ENCODE measurements at places on chromosomes 6 and 20.

GRCh38 chr6:47733879-47734558 is 35.6 kb downstream of the ADGRF4 start:
- DNase-seq, result no peak

GRCh38 chr6:116884530-116884929 is 7.5 kb downstream of the RFX6 start:
- no peak for DNase-seq

GRCh38 chr6:167714152-167714551 is 112.6 kb upstream of the AFDN start:
- no peak for DNase-seq

DNA sequence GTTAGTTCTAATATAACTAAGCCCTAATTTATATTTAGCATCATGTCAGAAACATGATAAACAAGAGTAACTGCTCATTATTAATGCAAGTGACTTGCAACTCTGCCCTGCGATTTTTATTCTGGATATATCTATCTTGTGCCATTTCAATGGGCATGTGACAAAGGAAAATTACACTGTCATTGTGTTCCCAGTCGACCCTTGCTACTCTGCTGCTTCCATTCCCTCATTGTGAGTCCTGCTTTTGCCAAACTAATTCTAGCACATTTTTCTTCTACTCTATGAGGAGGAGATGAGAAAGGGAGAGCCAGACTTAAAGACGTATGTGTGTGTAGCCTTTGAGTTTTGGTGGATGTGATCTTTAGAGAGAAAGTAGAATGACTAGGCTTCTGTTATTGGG is 275.9 kb downstream of the ARHGAP18 start:
- DNase-seq, result no peak

DNA sequence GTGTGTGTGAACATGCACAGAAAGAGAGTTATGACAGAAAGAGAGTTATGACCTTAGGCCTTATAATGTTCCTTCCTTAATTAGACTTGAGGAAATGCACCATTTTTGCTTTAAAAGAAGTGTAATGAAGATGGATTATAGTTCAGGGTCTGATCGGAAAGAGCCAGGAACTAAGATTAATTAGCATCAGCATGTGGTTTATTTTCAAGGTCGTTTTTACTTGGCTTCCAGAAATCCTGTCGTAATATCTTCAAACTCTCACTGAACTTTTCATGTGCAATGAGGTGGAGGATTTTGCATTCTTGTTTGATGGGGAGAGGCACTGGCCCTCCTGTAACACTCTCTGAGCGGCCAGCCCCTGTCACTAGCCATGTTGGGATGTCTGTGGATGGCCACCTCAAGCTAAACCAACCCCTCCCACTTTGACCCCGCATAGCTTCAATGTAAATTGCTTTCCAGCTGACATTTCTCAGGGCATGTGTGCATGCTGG is 116.8 kb downstream of the CDC5L start:
- no peak for DNase-seq

GRCh38 chr6:53598265-53598907 is 53.5 kb upstream of the GCLC start:
- DNase-seq, result no peak

GRCh38 chr6:61867635-61868034 is 418.4 kb downstream of the KHDRBS2 start:
- no peak for DNase-seq

- no peak for DNase-seq
These were observed 448.3 kb upstream of the HSF2 start for GRCh38 chr6:121951123-121951522.

GRCh38 chr20:48002517-48002970 is 217.3 kb upstream of the SULF2 start:
- DNase-seq, result no peak

- no peak for DNase-seq
These were observed 984 bp downstream of the ADAM33 start for GRCh38 chr20:3680701-3681351.

GRCh38 chr6:10552270-10552810 is 31.2 kb downstream of the GCNT2 start:
- no peak for DNase-seq

- no peak for DNase-seq
These were observed 4.9 kb downstream of the CLIC5 start for GRCh38 chr6:46010771-46011170.

- no peak for DNase-seq
These were observed 193.7 kb downstream of the GPX5 start for GRCh38 chr6:28719275-28719940.

- no peak for DNase-seq
These were observed 36.7 kb upstream of the CHD6 start for GRCh38 chr20:41654884-41655283.

DNA sequence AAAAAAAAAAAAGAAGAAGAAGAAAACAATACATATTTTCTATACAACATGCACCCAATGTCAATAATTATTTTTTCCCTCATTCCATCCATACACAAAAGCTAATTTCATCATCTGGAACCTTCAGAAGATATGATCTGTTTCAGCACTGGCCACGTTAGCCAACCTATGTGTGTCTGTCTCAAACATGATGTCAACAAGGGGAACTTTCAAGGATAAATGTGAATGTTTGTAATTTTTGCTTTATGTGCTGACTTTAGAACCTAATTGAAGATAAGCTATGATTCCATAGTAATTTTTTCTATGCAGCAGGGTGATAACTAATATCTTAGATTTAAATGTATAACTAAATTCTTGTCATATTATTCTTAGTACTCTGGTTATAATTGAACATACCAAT is 37.9 kb downstream of the IPCEF1 start:
- DNase-seq, result no peak

DNA sequence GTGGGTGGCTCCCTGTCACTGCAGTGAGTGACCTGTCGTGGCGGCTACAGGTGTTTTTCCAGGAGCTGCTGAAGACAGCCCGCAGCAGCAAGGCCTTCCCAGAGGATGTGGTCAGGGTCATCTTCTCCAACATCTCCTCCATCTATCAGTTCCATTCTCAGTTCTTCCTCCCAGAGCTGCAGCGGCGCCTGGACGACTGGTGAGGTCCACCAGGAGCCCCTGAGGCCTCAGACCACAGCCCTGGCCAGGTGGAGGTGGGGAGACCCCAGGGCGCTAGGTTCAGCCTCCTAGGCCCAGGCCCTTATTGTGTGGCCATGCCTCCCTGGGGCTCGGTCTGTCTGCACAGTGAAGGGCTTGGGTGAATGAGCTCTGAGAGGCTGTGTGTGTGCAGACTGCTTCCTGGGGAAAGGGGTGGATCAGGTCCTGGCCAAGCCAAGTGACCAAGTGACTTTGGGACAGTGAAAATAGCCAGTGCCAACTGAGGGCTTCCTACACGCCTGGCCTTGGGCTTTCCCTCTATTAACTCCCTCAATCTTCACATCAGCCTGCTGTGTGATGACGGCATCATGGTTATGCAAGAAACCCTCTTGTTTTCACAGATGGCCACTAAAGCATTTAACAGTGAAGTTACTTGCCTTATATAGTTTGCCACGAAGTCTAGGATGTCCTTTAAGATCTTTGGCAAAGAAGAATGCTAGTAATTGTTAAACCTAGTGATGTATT is 6.4 kb downstream of the FGD2 start:
- no peak for DNase-seq

GRCh38 chr6:106279179-106279578 is 46.4 kb downstream of the ATG5 start:
- DNase-seq, result no peak

GRCh38 chr6:35359744-35360348 is 17.5 kb downstream of the PPARD start:
- DNase-seq, result peak; percentile 26

DNA sequence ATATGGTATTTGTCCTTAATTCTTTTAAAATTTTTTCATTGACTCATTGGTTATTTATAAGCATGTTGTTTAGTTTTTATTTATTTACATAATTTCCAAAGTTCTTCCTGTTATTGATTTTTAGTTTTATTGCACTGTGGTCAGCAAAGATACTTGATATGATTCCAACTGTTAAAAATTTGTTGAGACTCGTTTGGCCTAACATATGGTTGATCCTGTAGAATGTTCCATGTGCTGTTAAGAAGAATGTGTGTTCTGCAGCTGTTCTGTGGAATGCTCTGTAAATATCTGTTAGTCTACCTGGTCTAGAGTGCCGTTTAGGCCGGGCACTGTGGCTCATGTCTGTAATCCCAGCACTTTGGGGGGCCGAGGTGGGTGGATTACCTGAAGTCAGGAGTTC is 197.7 kb downstream of the CD109 start:
- no peak for DNase-seq

GRCh38 chr6:89460713-89461112 is 27.8 kb downstream of the ANKRD6 start:
- DNase-seq, result no peak

DNA sequence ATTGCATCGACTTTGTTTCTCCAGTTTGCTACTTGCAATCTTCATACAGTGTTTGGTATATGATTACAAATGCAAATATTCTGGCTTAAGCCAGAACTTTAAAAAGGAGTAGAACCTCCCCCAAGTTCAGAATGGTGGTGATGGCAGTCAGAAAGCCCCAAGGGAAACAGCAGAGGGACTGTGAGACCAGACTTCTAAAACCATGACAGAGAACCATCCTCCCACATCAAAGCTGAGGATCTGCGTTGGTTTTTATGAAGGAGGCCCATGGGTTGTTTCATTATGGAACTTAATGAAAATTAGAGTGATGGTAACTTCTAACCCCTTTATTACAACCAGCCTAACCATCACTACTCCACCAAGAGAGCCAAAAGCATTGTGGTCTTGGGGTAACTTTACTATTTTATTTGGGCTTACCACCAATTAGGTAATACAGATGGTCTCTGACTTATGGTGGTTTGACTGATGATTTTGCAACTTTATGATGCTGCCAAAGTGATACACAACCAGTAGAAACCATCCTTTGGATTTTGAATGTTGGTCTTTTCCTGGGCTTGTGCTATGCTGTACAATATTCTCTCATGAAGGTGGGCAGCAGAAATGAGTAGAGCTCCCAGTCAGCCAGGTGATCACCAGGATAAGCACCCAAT is 10.9 kb upstream of the MRS2 start:
- DNase-seq, result no peak

GRCh38 chr6:118559659-118560058 is 11.6 kb downstream of the PLN start:
- DNase-seq, result no peak

- DNase-seq, result no peak
These were observed 7.1 kb downstream of the AMD1 start for GRCh38 chr6:110881546-110882273.

- DNase-seq, result no peak
These were observed 374.4 kb downstream of the UTRN start for GRCh38 chr6:144659202-144660182.

- no peak for DNase-seq
These were observed 245.3 kb downstream of the OGFRL1 start for GRCh38 chr6:71533939-71534379.

DNA sequence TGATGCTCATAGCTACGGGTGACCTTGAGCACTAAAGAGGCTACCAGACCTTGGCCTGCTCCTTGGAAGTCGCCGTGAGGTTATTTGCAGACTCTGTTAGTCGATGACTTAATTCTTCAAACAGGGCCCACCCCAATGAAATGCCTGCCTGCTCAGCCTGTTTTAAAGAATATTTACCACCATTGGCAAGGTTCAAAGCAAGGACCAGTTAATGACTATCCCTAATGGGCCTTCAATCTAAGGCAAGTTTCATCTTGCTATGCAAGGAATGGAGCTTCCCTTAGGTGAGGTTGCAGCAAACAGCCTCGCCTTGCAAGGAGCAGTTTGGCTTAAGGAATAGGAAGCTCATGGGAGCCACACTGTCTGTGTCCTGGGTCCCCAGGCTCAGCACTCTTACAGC is 22.9 kb upstream of the SPO11 start:
- no peak for DNase-seq

DNA sequence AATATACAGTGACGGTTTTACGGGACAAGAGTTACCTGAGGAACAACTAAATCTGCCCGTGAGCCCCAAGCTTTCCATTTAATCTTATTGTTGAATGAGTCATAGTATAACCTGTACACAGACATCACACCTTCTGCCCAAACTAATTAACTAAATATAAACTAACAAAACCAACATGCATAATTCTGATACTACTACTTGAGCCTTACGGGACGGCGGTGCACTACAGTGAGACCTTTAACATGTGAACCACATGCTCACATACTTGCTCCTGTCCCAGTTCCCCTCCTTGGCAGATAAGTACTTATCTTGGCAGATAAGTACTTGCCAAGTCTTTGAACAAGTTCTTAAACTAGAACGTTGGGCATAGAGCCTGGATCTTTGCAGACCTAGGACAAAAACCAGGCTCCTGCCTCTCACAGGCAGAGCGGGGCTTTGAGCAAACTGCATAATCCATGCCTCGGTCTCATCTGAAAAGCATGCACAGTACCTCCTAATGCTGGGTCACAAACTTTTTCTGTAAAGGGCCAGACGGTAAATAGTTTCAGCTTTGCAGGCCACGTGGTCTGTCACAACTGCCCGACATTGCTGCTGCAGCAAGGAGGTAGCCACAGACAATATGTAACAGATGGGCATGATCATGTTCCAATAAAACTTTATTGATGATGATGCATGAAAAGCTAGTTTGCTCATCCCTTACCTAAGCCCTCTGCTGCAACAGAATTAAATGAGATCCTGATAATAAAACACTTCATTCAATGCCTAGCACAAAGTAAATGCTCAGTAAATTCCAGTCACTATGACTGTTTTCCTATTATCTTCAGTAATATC is 23.0 kb downstream of the ZNF217 start:
- DNase-seq, result no peak
